ENCODE measurements at places on chromosomes 16 and 17.

DNA sequence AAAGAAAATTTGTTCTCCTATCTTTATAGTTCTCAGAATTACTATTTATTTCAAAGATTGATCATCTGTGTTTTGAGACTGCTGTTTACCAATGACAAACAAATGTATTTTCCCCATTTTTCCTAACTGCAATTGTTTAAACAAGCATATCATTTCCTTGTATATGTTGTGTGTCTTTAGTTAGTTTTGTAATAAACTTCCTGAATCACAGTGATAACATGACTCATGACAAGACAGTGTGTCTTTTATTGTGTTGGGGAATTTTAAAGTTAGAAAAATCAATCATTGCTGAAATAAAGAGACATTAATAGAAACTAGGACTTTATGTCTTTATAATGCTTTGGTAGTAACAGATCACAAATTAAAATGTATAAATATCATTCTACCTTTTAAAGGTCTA lies 348.5 kb downstream of the KCNJ2 start:
- DNase-seq: no peak

- no peak for DNase-seq
Measured at GRCh38 chr17:19502517-19502916, 31.1 kb upstream of the SLC47A1 start.

DNA sequence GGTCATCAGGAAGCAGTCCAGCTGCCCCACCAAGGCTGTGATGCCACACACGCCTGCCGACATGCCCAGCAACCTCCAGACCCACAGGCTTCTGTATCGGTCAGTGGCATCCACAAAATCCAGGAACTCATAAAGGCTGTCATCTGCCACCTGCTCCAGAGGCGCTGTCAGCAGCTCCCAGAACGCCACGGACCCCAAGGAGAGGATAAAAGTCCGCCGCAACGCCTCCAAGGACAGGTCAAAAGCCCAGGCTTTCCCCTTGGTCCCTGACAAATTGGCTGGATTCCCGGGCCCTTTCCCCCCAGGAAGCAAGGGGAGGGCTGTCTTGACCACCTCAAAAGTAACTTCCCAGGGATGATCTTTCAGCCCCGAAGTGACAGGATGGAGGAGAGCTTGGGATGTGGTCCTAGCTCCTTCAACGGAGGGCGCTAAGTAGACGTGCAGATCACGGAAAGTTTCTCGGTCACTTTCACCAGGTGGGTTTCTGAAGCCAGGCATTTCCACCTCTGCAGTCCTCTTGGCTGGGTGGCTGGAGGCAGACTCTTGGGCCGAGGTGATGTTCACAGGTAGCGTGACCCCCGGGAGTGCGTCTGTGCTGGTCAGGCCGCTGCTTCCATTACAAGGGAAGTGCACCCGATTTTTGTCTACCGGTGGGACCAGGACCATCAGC lies 854 bp downstream of the MFSD6L start:
- DNase-seq: peak; percentile 64

- no peak for DNase-seq
Measured at GRCh38 chr17:75003957-75004355, 8.5 kb upstream of the MRPL58 start.

- DNase-seq: no peak
Measured at GRCh38 chr17:27521281-27522027, 65.2 kb downstream of the KSR1 start.

DNA sequence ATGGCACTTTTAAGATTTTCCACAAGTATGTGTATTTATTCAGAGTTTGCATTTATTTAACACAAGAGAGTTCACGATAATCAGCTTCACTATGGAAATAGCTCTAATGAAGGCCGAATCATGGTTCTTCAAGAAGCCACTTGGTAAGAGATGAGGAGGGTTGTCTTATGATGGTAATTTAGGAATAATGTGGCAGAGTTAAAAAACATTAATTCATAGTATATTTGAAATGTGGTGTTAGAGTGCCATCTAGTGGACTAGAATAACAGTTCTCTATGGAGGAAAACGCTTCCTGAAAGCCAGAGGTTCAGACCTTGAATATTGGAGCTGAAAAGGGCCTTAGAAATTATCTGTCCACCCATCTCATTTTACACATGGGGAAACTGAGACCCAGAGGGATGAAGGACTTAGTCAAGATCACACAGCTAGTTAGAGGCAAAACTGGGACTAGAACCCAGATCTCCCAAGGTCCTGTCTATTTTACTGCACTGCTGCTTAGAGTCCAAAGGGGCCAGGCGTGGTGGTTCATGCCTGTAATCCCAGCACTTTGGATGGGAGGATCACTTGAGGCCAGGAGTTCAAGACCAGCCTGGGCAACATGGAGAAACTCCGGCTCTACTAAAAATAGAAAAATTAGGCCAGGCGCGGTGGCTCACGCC lies 33.8 kb upstream of the KPNB1 start:
- no peak for DNase-seq

GRCh38 chr16:84557504-84557903 lies 53.0 kb upstream of the MEAK7 start:
- DNase-seq: no peak

GRCh38 chr17:40577611-40578065 lies 12.4 kb upstream of the CCR7 start:
- DNase-seq: no peak

DNA sequence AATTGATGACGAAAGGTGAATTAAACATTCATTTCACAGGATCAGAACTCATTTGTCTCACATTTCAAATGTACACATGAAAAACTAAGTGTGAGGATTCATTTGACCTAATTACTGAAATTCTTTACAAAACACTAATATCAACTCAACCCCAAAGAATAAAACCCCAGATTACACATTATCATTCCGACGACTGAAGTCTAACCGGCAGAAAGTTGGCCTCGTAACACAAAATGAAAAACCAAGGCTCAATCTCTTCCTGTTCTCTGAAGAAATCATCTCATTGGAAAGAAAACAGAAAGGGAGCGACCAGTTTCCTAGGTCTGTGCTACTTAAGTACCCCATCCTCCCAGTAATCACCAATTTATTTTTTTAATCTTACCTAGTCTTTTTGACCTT lies 1.8 kb downstream of the JPT1 start:
- no peak for DNase-seq

DNA sequence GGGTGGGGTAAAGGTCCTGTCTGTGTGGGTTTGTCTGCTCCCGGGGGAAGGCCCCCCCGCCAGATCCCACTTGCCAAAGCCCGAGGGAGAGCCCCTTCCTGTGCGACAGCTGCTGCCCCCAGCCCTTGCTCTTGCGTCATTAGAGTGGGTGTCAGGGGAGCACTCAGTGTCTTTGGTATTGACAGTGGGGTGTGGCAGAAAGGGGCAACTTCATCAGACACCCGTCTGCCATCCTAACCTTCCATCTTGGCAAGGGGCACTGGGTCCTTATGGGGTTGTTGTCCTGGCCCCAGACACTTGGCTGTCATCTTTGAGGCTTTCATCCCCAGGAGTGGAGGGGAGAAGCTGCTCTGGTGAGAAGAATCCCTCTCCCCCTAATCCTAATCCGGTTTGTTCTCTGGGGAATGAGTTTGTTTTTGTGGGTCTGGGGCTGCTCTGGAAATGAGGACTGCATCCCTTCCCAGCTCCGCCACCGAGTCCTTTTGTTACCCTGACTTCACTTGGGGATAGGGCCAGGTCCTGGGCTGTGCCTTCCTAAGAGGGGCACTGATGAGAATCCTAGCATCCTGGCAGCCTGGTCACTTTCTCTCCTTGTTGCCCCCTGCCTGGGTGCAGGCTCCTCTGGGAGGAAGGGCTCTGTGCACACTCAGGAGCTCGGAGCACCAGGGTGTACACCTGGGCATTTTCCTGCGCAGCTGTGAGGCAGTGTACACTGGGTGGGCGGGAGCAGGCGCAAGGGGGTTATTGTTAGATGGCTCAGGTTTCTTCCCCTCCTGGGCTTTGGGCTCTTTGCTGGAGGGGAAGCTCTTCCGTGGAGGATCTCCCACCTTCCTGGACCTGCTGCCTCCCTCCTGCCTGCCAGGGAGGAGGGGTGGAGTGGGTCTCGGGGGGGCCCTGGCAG lies 21.1 kb downstream of the GJD3 start:
- no peak for DNase-seq

DNA sequence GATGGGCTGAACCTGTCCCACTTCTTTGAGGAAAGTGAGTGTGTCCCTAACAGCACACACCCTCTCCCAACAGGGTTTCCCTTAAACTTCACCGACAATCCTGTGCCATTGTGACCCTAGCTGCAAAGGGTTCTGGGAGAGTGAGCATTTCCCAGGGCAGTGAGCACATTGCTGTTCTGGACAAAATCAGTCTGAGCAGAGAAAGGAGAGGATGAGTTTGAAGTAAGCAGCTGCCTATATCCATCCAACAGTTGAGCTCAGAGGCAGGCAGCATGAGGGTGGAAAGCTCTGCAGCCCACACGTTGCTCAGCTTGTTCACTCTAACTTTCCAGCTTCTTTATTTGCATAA lies 296.5 kb upstream of the MAF start:
- no peak for DNase-seq

- DNase-seq: no peak
Measured at GRCh38 chr17:751269-752001, 629 bp downstream of the GEMIN4 start.

DNA sequence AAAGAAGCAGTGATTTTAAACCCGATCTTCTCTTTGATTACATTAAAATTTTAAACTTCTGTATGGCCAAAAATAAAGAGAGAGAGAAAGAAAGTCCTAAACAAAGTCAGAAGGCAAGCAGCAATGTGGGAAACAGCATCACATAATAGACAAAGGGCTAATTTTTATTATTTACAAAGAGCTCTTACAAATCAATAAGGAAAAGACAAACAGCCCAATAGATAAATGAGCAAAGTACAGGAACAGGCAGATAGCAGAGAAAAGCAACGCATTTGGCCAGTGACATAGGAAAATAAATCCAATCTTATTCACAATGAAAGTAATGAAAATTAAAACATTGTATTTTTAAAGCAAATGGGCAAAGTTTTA lies 93.1 kb downstream of the SALL1 start:
- no peak for DNase-seq

DNA sequence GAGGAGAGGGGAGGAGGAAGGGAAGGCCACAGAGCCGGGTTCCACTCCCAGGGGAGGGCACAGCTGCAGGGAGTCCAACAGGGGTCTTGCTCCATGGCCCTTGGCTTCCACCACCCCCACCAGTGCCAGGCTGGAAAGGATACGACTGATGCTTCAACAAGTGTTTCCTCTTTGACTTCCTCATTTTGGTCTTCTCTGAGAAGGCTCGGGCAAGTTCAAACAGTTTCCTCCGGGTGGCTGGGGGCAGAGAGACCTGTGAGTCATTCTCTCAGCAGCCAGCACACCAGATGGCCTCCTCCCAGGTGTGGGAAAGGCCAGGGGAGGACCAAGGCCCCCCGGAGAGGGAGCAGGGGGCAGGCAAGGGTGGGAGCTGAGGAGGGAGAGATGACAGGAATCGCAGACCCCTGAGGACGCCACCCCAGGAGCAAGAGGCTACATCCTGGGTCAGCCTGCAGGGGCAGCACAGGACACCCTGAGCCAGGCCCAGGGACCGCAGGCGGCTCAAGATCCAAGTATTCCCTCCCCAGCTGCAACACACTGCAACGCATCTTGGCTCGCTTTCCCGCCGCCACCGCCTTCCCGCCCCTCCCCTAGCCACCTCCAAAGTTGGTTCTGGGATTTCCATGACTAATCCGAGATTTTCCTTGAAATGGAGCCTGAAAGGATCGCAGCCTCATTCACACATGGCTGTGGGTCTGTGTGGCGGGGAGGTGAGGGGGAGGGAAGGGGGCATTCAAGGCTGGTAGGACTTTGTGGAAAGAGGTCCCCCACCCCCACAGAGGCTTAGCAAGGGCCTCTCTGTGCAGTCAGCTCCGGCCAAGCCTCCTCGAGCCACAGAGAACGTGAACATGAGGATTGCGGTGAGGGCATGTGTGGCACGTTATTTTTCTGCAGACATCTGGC lies 18.4 kb upstream of the MRPS23 start:
- peak; percentile 90 for DNase-seq

GRCh38 chr16:29025735-29026134 lies 40.9 kb downstream of the LAT start:
- DNase-seq: no peak

GRCh38 chr17:67440277-67441051 lies 63.4 kb downstream of the PITPNC1 start:
- no peak for DNase-seq

- no peak for DNase-seq
Measured at GRCh38 chr16:23753908-23754593, 775 bp upstream of the CHP2 start.

- DNase-seq: no peak
Measured at GRCh38 chr16:78425891-78426510, 326.5 kb downstream of the WWOX start.

GRCh38 chr17:73787076-73788059 lies 143.1 kb upstream of the SDK2 start:
- DNase-seq: no peak

GRCh38 chr17:44283344-44284023 lies 15.5 kb upstream of the SLC4A1 start:
- DNase-seq: no peak

- no peak for DNase-seq
Measured at GRCh38 chr16:29808219-29808900, 2.0 kb downstream of the MAZ start.

GRCh38 chr16:20310421-20311395 lies 16.6 kb downstream of the GP2 start:
- DNase-seq: no peak

DNA sequence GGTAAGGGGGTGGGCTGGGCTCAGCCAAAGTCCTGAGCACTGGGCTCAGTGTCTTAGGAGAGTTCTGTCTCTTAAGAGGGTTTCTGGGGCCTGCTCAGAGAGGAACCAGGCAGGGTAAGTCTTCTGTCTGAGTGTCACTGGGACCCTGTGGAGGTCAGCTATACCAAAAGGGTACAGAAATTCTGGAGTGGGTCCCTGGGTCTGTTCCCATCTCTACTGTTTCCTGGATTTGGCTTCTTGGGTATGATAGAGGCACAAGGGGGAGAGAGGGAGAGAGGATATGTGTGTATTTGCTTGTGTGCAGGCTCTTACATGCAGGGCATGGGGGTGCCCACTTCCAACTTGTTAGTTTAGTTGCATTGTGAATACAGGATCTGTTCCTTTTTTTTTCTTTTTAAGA lies 1.6 kb downstream of the E2F4 start:
- DNase-seq: no peak

GRCh38 chr16:23754594-23755483 lies at the start of gene CHP2:
CHP2 (plus strand) TSS chr16:23755026; CDS start chr16:23755050, 24 bp downstream.
- DNase-seq: no peak

DNA sequence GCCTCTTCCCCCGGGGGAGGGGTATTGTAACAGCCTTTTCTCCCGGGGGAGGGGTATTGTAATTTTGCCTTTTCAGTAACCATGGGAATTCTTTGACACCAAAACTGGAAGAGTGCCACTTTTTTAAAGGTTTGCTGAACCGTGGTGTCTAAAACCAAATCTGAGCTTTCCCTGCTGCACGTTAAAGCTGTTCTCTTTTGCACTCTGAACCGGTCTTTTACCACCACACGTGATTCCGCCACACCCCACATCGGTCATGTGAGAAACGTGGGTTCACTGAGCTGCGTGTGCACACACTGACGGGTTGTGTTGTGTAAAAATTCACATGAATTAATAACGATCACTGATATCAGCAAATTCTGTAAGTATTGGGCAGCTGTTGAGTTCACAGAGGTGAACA lies 9.2 kb upstream of the ACSF3 start:
- DNase-seq: no peak

Data from coronary artery (tissue), 2 donors.